ENCODE measurements at places on chromosomes 12 and 14.

GRCh38 chr12:6394398-6394797 is 10.4 kb downstream of the LTBR start:
- DNase-seq = no peak

DNA sequence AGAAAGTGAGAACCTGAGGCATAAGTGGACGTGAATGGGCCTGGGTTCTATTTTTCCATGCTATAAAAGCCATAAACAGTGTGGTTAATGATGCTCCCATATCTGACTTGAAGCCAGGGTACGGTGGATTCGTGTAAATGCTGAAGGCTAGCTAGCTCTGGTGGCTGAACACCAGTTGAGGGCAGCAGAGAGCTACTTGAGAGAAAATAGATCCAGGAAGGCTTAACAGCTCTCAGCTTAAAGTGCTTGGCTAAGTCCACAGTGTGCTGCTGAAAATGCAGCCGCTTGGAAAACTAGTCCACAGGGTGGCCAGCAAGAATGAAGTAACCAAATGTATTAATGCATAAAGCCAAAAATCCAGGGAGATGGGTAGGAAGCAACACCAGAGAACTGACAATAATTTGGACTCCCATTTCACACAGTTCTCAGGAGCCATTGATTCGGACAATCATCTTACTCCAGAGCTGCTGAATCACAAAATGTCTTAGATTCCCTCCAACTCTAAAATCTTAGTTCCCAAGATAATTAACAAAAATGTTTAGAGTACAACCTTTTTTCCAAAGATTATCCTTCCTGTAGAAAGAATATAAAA is 15.0 kb upstream of the FOXG1 start:
- peak; percentile 51 for DNase-seq

GRCh38 chr12:103886195-103886797 is 43.9 kb upstream of the HSP90B1 start:
- no peak for DNase-seq

DNA sequence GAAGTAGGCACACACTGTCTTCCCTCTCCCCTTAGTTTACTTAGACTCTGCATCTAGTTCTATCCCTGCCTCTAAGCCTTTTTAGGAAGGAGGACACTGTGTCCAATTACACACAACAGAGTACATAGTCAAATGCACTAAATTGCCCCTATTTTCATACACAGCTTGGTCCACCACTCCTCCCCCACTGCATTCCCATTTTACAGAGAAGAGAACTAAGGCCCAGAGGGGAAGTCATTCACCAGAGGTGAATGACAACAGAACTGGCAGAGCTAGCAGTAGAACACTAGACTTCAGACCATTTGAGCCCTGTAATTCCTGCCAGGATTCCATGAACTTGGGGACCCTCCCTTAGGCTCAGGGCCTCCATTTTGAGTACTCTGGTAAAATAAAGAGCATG is 1.1 kb upstream of the JPH4 start:
- DNase-seq = no peak

GRCh38 chr12:83321971-83322370 is 635.3 kb downstream of the TMTC2 start:
- DNase-seq = no peak

- DNase-seq = no peak
Observed at GRCh38 chr12:132426349-132427173, 63.4 kb upstream of the FBRSL1 start.

- DNase-seq = no peak
Observed at GRCh38 chr12:34345801-34346200, 323.5 kb downstream of the ALG10 start.
